Activated B cell treated with CpG ODN at 0.5 μM for 24 hours (primary cell): ENCODE measurements at places on chromosomes 13 and 19. TPM values are rescaled to one million over a fixed set of nuclear protein-coding genes. Genes with fewer than 3 reads are reported as not detected.

DNA sequence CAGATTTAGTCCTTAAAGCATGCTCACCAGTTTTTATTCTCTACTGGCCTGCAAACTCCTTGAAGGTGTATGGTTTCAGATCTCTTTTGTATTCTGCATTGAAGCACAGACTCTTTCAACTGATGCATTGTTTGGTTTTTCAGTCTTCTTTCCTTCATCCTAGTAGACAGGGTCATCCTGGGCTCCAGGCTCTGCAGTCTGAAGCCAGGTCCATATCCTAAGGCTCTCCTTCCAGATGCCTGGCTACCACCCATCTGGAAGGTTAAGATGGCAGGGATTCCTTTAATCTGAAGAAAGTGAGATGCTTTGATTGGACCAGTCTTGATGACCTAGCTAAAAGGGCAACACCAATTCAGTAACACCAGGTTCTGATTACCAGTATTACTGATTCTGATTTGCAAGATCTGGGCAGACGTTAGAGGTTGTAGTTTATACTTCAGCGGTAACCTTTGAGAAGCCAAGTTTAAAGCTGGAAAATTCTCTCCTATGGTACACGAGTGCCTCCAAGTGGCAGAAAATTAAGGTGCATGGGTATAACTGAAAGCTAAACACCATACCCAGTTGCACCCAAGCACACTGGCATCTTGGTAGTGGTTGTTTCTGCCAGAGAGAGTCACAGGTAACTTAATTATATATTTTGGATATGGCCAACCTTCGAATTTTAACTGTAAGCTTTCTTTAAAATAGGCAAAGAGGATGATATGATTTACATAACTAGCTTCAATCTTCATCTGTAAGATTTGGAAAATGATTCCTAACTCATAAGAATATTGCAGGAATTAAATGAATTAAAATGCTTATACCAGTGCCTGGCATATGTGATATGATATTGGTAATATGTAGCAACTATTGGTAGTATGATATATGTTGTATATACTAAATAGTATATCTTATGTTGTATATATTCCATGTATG, 1651.9 kb upstream of the MIR17HG start:
- H3K27me3 ChIP-seq = no peaks in the 10 kb centered on the region
- no peaks in the 10 kb centered on the region for H3K36me3 ChIP-seq
- no peak overlapping the region for H3K4me3 ChIP-seq
- DNase-seq = no peak

DNA sequence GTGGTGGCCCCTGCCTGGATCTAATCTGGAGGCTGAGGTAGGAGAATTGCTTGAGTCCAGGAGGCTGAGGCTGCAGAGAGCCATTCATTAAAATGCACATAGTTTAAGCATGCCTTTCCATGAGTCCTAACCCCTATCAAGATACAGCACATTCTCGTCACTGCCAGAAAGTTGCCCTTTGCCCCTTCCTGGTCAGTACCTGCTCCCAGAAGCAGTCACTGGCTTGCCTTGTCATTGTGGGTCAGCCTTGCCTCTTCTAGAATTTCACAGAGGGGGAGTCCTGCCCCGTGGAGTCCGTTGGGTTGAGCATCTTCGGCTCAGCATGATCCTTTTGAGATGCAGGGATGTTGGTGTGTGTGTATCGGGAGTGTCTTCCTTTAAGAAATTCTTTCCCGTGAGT, 10.8 kb downstream of the BICRA start:
- no peak overlapping the region for H3K4me3 ChIP-seq
- peaks cover 25% of the 10 kb centered on the region for H3K4me1 ChIP-seq

- peaks cover 49% of the 10 kb centered on the region for H3K4me1 ChIP-seq
- peak overlapping the region; percentile 91 for H3K27ac ChIP-seq
- peak overlapping the region; percentile 93 for H3K4me3 ChIP-seq
- peaks cover 2% of the 10 kb centered on the region for H3K27me3 ChIP-seq
- peaks cover 68% of the 10 kb centered on the region for H3K36me3 ChIP-seq
- DNase-seq = no peak
These were observed 3.0 kb downstream of the RPL13A start for GRCh38 chr19:49490287-49491029.

DNA sequence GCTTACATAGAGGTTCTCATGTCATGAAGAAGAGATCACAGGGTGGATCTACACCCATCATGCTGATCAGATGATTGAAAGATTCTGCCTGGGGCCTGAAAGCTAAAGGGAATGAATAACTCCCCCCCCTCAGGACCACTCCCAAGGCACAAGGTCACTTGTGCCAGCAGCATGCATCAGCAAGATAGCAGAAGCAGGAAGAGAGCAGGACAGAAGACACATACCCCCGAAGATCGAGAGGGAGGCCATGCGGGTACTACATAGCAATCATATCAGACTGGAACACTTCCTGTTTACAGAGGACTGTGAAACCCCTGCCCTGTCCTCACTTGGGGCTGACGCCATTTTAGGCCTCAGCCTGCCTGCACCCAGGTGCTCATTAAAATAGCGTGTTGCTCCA, 143.2 kb upstream of the EDNRB start:
- H3K4me1 ChIP-seq = no peaks in the 10 kb centered on the region
- H3K27ac ChIP-seq = no peak overlapping the region
- H3K4me3 ChIP-seq = no peak overlapping the region

DNA sequence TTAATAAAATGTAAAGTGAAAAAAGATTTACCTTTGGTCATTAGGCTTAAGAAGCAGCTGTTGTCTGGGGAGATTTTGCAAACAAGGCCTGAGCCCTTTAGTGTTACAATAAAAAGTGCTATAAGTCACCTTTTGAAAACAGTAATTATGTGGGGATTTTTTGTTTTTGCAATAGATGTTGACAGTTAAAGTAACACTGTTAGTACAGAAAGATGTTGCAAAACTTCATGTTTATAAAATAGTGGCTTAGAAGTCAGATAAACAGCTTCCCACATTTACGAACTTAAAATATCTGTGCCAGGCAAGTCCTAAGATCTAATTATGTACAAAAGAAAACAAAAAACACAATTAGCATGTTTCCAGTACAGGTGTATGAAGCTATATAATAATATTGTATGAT, 138.0 kb upstream of the IRS2 start:
- H3K4me1 ChIP-seq = no peaks in the 10 kb centered on the region
- no peak overlapping the region for H3K27ac ChIP-seq
- H3K27me3 ChIP-seq = no peaks in the 10 kb centered on the region
- DNase-seq = no peak

DNA sequence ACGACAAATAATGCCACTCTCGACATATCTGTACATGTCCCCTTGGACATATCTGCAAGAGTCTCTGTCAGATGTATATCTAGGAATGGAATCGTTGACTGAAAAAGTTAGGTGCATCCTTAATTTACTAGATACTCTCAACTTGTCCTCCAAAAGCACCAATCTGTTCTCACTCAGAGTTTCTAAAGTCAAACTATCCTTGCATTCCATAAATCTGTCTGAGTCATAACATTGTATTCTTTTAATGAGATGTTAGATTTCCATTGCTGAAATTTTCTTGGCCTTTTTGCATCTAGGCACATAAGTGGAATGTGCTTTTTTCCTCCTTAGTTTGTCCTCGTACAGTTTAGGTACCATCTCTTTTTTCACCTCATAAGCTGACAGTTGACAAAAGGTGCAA, 139.8 kb downstream of the PTPRS start:
- H3K27me3 ChIP-seq = no peaks in the 10 kb centered on the region
- H3K4me1 ChIP-seq = no peaks in the 10 kb centered on the region
- H3K36me3 ChIP-seq = peaks cover 2% of the 10 kb centered on the region

Gene CEACAM4
- total RNA-seq = not detected in 2 replicates

DNA sequence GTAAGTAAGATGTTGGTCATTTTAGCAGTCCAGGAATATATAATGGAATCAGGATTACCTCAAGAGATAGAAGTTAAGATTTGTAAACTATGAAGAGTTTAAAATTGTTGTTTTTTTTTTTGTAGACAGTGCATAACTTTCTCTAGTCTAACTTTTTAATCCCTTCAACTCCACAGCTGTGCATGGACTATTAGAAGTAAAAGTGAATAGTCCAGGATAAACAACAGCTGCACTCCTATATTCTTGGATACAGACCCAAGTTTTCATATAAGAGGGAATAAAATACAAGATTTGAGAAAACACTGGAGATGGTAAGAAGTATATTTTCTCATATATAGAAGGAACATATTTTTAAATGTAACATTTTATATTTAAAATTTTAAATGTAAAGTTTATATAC, 1509.9 kb downstream of the SLITRK5 start:
- H3K27ac ChIP-seq = no peak overlapping the region
- H3K27me3 ChIP-seq = no peaks in the 10 kb centered on the region
- no peaks in the 10 kb centered on the region for H3K4me1 ChIP-seq

Gene CATSPERD
- total RNA-seq = not detected in 2 replicates

- peaks cover 77% of the 10 kb centered on the region for H3K4me1 ChIP-seq
- peaks cover 12% of the 10 kb centered on the region for H3K36me3 ChIP-seq
- peak overlapping the region; percentile 43 for H3K27ac ChIP-seq
- DNase-seq = peak; percentile 90
- no peaks in the 10 kb centered on the region for H3K27me3 ChIP-seq
- peak overlapping the region; percentile 72 for H3K4me3 ChIP-seq
These were observed 7.8 kb downstream of the DOT1L start for GRCh38 chr19:2171349-2172145.

Gene TMEM238
- 3.8 and 4.9 TPM in 2 replicates for total RNA-seq

Gene EID2B
- 3.3 and 4.0 TPM in 2 replicates for total RNA-seq
